Central memory CD4-positive, alpha-beta T cell (primary cell): ENCODE measurements at places on chromosomes 7 and 10.

DNA sequence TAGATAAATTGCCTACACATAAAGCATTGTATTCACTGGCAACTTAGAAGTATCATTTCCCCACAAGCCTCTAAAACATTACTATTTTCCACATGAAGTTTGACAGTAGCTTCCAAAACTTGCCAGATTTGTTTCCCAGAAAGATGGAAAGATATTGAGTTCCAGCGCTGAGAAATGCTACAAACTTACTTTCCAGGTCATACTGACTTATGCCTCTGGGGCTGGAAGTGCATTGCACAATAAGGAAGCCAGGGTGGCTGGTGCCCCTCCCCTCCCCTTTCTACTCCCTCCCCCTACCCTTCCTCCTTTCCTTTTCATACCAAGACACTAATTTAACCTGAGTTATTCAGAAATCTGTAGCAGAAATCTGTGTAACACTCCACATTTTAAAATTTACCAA, 212.6 kb downstream of the WDR37 start:
- DNase-seq, result no peak

DNA sequence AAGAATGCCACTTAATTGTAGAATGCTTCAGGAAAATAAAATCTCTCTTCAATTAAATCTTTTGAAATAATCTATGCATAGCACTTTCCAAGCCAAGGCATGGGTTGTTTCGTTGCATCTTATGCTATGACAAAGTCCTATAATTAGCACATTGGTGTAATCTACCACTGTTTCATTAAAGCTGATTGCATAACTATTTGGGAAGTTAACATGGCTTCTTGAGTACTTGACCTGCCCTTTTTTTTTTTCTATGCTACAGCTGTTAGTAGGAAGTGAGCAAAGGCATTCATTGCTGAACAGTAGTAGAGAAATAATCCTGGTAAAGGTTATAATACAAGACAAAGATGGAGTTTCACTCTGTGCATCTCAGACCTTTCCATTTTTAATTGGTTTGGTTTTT, 557.2 kb upstream of the CELF2 start:
- no peak for DNase-seq

GRCh38 chr7:105024734-105025133, 10.7 kb downstream of the KMT2E start:
- DNase-seq, result no peak

DNA sequence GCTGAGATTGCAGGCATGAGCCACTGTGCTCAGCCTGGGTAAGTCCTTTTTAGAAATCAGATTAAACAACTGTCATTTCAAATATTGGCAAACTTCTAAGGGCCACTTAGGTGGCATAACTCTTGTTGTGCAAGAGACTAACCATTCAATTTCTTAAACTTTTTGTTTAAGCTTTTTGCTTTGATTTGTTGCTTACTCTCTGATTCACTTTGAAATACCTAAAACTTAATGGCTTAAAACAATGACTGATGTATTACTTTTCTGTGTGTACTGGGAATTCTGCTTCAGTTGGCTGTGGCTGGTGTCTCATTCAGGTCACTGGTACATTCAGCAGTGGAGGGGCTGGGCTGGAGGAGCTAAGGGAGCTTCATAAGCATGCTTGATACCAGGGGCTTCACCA, 28.9 kb downstream of the ZNF25 start:
- DNase-seq, result no peak

- no peak for DNase-seq
These were observed 10.0 kb upstream of the TNS3 start for GRCh38 chr7:47591655-47592572.

- DNase-seq, result no peak
These were observed 1.4 kb downstream of the PPP2R2D start for GRCh38 chr10:131902211-131902610.

DNA sequence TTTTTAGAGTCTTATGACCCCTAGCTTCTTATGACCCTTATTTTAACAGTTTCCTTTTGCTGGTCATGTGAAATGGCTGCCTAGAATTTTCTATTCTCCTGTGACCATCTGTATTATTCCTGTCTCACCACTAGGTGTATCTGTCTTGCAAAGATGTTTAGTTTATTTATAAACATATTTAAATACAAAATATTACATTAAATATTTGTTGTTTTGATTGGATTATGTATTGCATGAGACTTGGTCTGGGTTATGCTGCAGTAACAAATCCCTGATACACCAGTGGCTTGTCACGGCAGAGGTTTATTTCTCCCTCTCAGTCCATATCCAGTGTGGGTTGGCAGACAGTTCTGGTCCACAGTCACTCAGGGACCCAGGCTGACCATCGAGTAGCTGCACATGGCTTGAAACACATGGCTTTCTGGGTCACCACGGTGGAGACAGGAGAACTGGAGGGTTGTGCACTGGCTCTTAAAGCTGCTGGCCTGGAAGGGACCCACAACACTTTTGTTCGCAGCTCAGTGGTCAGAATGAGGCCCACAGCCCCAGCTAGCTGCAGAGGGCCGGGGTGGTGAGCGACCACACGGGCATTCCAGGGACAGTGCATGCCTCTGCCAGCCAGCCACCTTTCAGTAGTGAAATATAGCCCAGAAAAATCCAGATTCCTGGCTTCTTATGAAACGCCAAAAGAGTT, 7.4 kb downstream of the RASSF4 start:
- no peak for DNase-seq

DNA sequence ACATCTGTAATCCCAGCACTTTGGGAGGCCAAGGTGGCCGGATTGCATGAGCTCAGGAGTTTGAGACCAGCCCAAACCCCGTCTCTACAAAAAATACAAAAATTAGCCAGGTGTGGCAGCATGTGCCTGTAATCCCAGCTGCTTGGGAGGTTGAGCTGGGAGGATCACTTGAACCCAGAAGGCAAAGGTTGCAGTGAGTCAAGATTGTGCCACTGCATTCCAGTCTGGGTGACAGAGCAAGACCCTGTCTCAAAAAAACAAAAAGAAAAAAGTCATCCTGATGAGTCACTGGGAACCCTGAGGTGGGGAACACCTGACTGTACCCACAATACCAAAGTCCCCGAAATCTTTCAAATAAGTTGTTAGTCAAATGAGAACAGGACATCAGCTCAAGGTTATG, 80.0 kb downstream of the NEBL start:
- DNase-seq, result no peak

DNA sequence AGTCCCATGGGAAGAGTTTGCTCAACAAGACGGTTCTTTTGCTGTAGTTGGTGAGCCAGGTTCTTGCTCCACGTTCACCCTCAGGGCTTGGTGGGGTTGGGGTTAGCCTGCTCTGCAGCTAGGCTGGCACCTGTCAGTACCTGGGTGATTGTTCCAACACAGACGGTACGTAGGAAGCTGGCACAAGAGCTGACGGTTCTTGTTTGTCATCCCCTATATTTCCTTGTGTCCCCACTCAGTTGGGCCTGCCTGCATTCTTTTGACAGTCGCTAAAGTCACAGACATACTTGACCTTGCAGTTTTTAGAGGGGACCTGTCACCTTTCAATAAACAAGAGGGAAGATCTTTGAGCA, 40.2 kb upstream of the SYPL1 start:
- DNase-seq, result no peak

DNA sequence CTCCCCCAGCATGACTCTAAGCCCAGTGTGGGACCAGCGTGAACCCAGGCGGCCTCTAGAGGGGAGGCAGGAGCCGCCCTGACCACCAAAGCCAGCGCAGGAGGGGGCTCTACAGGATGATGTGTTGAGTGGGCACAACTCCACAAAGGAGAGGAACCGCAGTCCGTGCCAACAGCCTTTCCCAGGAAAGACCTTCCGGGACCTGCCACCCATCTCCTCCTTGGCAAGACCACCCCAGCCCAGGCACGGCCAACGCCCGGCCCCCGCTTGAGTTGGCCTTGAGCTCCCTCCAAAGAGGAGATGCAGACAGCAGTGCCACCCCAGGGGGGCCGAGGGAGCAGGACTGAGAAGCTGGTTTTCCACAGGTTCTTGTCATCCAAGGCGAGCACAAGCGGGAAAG, 38.9 kb downstream of the PTPRN2 start:
- no peak for DNase-seq

- no peak for DNase-seq
These were observed 213.4 kb downstream of the AUTS2 start for GRCh38 chr7:69811476-69812308.

DNA sequence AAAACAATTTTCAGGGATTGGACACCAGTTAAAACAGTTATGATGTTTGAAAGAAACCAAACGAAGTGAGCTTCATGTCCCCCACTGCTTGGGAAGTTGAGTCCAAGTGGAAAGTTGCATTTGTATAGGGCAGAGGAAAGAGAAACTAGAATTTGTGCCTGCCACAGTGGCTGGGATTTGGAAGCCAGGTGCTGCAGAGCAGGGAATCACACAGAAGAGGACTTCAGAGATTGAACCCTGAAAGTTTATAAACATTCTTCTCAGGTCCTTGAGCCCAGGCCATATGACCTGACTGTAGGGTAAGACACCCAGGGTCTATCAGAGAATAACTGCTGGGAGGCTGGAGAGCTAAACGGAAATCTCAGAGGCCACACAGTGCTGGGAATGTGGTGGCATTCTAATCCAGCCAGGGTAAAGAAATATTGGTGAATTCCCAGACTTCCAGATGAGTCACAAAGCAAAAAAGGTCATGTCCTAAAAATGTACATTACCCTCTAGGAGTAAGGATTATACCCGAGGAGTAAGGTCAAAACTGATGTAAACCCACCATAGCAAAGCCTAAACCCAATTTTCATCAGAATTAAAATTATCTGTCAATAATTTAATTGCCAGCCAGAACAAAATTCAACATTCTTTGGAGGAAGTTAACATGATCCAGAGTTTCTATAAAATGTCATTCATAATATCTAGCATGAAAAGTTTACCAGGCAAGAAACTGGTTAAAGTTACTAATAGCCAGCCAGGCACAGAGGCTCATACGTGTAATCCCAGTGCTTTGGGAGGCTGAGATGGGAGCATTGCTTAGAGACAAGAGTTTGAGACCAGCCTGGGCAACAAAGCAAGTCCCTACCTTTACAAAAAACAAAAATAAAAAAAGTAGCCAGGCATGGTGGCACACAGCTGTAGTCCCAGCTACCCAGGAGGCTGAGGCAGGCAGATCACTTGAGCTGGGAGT, 31.2 kb downstream of the TOMM7 start:
- no peak for DNase-seq

GRCh38 chr10:86227501-86228258, 138.9 kb downstream of the GRID1 start:
- DNase-seq, result no peak

DNA sequence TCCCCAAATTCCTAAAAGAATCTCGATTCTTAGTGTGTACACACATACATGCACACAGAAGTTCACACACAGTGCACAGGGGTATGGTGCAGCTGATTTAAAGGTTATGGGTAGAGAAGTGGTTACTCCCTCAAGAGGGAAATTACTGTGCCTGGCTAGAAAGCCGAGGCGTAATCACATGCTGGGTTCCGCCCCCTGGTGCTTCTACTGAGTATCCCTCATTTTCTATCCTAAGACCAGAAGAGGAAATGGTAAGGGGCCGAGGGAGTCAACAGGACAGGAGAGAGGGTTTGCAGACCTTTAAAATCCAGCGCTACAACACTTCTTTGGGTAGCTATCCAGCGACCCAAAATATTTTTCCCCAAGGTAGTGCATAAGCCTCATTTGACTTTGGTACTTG, 147.3 kb upstream of the TMEM196 start:
- DNase-seq, result no peak

- DNase-seq, result no peak
These were observed 15.8 kb downstream of the MET start for GRCh38 chr7:116687801-116688201.

DNA sequence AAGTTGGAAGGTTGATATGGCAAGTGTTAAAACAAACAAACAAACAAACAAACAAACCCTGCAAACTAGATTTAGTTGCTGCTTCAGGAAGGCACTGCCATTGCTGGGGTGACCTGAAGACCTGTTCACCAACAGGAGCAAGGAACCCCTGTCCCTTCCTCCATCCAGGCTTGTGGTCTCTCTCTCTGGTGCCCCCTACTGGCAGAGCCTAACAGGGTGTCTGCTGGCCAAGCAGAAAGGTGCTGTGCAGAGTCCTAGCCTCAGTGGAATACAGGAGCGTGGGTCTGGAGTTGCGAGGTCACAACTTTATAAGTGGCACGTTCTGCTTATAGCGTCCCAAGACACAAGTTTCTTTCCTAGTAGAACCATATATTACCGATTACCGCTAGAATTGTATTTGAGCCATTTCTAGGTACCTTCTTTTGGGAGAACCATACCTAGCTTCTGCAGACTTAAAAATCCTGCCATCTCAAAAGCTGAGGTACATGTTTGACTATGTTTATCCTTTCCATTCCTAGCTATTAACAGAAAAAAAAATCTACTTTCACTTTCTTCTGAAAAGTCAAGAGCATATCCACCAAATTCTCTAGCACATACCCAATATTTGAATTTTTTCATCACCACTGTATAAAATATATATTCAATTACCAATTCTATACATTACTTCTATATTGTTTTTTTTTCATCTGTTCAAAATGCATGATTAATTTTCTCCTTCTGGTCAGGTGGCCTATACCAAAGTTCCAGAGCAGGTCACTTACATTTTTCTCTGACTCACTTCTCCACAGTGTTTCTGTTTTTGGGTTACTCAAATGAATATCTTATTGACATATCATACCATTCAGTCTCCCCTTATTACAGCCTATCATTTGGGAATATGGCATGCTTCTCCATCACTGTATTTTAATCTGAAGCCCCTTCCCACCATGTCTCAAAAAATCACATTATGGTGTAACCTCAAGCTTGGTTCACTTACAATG, 29.1 kb upstream of the CALD1 start:
- DNase-seq, result peak; percentile 53

GRCh38 chr10:103458720-103459119, at the start of gene CALHM1:
Gene CALHM1 (minus strand): TSS chr10:103458900. CDS start chr10:103458751, 149 bp downstream.
- no peak for DNase-seq

DNA sequence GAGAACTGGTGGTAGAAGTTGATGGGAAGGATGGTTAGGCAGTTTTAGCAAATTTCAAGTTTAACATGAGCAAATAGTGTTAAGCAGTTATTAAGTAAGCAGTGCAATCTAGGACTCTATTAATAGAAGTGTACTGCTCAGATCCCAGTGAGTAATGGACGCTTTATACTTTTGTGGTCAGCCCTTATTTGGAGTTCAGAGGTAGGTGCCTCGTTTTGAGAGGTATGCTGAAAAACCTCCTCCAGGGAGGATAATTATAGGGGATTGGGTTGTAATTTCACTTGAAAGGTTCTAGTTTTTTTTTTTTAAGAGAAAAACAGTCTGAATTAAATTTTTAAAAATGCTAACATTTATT, 33.5 kb upstream of the CCDC7 start:
- no peak for DNase-seq

DNA sequence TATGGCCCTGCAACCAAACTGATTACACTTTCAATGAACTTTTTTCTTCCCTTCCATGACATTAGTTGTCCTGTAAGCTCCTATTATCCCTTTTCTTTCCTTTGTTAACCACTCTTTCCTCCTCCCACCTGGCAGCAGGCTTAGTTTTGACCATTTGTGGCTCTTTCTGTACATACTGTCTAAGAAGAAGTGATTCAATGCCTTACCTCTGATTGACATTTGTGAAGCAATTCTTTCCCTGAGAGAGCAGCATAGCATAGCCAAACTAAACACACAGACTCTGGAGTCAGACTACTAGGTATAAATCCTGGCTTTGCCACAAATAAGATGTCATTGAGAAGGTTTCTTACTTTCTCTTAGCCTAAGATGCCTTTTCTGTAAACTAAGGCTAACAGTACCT, 48.9 kb downstream of the AHR start:
- no peak for DNase-seq

- peak; percentile 64 for DNase-seq
These were observed 14.5 kb downstream of the LBX1 start for GRCh38 chr10:101214446-101215396.

- peak; percentile 54 for DNase-seq
These were observed 69.0 kb downstream of the ADD3 start for GRCh38 chr10:110076559-110077318.
